Activated CD4-positive, alpha-beta T cell treated with anti-CD3 and anti-CD28 coated beads, Interleukin-2, Interleukin-4, amounts not matched to agents 100 ng/mL and 50 ng/mL, durations not matched to agents 16 hours and 8 hours (primary cell): ENCODE measurements at places on chromosomes 3 and 15.

DNA sequence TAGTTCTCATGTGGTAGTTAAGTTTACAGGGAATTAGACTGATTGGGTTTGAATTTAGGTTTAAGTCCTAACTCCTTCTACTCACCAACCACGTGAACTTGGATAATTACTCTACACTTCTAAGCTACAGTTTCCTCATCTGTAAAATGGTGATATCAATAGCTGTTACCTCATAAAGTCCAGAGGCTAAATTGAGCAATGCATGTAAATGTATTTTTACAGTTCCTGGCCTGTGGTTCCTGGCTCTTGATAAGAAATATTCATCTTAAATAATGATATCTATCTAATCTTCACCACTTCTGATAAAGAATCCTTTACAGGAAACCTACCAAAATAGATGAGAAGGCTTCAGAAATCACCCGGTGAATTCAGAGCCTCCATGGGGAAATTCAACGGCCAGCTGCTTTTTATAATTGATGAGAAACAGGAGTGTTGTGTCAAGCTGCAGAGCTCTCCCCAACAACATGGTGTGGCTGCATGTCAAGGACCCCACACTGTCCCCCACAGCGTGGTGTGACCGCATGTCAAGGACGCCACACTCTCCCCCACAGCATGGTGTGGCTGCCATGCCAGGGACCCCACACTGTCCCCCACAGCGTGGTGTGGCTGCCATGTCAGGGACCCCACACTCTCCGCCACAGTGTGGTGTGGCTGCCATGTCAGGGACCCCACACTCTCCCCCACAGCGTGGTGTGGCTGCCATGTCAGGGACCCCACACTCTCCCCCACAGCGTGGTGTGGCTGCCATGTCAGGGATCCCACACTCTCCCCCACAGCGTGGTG, 80.8 kb upstream of the PEX5L start:
- no peak for DNase-seq

- DNase-seq, result no peak
Measured at GRCh38 chr3:15924914-15925313, 127.1 kb upstream of the ANKRD28 start.

DNA sequence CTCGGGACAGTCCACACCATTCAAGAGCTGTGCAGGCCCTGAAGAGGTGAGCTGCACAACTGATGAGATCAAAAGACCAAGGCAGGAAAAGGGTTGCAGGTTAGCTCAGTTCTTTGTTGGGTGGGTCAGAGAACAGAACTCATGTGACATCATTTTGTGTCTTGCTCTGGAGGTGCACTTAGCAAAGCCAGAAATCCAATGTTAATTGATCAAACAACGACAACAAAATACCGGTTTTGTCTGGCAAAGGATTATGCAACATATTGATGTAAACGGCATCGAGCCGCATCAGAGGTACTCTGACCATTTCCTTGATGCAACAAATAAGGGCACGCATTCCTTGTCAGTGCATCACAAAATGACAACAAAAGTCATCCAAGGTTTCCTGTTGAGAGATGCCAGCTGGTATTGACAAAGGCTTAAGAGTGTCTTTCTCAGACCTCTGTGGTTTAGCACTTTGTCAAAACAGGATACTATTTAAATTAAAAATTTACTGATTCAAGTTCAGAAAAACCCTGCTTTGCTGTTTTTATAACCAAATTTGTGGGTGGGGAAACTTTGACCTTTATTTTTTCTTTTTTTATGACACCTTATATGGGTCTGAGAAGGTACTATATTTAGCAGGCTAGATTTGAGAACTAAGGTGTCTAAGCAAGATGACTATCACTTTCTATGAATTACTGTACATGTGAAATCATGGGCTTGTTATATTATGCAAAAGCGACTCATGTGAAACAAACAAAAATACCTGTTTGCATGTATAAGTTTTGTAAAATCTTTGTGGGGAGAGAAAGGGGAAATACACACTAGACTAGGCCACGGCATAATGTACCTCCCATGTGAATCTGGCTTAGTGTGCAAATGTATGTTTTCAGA, 496.1 kb downstream of the FOXP1 start:
- DNase-seq, result peak; percentile 87

DNA sequence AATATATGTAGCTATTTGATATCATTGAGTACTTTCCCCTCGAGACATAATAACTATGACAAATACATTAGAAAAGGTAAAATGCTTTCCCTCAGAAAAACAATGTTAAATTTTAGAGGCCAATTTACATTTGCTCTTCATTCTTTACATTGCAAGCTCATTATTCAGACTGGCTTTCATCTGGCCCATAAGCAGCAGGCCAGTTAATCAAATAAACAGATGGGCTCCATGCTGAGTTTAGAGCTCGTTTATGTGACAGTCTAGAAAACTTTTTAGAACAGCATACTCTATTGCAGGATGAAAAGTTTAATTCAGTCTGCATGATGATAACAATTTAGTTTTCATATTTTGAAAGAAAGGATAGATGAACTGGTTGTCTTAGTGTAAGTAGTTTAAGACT, 150.6 kb downstream of the DUT start:
- DNase-seq, result no peak

GRCh38 chr15:73982222-73982962, 9.7 kb downstream of the STOML1 start:
- no peak for DNase-seq

DNA sequence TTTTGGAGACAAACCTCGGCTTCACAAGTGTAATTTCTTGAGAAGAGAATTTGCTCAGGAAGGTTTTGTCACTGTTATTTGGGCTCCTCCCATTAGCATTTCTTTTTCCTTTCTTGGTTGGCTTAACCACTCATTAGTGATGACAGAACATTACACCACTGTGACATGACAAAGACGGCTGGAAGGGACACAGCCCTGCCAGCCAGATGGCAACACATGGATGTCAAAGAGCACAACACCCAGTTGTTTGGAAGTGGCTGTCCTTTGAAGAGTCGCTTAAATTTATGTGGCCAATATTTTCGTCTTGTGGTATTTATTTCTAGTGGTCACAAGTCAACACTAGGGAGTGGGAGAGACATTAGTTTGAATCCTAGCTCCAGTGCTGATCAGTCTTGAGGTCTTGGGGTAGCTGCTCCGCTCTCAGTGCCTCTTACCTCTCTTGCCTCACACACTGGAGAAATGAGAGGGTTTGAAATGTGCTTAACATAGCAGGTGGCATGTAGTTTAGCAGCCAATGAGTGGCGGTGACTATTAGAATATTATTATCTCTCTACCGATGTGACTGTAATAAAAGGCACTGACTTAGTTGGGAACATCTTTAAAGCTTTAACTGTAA, 92.8 kb downstream of the FRMD4B start:
- DNase-seq, result no peak

DNA sequence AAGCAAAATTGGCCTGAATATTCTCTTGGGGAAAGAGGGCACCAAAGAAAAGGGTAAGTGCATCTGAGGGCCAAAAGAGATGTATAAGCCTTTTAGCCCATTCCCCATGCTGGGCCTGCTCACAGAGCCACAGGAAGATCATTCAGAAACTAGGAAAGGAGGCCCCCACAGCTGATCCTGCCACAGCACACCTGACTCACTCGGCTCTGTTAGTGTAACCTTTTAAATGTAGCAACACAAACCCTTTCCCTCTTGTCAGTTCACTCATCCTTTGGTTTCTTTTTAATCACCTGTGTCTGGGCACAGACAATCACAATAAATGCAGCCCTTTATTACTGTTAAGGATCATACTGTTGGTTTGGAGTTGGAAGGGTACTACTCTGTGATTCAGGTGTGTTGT, 69.9 kb downstream of the PDCD6IP start:
- DNase-seq, result no peak

DNA sequence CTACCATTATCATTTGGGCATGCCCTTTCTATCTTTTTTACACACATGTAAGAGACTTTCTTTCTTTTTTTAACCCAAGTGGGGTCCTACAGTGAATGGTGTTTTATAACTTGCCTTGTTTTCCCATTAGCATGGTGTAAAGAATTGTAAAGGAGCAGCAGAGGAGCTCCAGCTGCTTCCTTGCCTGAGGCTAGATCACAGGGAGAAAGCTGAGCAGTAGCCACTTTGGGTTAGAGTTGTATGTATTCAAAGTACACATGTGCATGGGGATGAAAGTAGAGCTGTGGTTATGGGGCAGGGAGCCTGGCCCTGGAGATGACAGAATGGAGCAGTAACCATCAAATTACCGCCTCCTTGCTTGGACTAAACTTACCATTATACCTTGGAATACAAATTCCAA, 231.1 kb upstream of the PDZRN3 start:
- no peak for DNase-seq

GRCh38 chr3:61701011-61701410, 139.6 kb downstream of the PTPRG start:
- no peak for DNase-seq

DNA sequence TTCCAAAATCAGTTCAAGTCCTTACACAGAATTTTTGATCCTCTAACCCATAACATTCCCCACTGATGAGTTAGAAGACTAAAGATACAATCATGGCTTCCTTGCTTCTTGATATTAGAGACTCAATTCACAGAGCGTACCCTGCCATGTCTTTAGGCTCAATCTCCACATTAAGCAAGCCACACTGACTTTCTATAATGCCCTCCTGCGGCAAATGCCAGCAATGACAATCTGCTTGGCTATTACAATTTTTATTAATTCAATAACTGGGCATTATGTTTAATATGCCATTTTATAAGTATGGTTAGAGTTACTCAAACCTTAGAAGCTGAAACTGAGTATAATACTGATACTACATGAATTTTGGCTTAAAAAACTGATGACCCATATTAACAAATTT, 479.7 kb upstream of the NR2F2 start:
- no peak for DNase-seq
